ENCODE measurements at places on chromosomes 3 and 15. TPM values are rescaled to one million over a fixed set of nuclear protein-coding genes. Genes with fewer than 3 reads are reported as not detected.
A peak's percentile ranks its signal among the peaks of the same experiment; 100 is the strongest.

DNA sequence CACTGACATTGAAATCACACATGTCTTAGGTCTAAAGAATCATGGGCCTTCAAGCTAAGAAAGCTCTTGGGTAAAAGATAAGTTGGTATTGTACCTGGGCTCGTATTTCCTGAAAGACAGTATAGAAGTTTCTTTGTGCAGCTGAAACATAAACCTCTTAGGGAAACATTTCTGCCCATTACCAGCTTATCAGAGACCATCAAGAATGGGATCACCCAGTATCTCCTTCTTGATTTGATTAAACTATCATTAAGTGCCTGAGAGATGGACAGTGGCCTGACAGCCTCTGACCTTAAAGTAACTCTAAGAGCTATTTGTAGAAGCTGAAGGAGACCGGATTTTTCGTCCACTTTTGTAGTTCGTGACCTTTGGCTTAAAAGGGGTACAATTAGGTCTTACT is 265.3 kb downstream of the ERC2 start:
- no peak for DNase-seq
- H3K36me3 ChIP-seq: no peaks in the 10 kb centered on the region
- H3K27ac ChIP-seq: no peak overlapping the region
- H3K4me3 ChIP-seq: no peak overlapping the region
- H3K4me1 ChIP-seq: no peaks in the 10 kb centered on the region

GRCh38 chr3:66469220-66469640 is 31.6 kb downstream of the LRIG1 start:
- no peak for DNase-seq
- no peaks in the 10 kb centered on the region for H3K36me3 ChIP-seq
- H3K4me1 ChIP-seq: peaks cover 29% of the 10 kb centered on the region
- H3K27ac ChIP-seq: peak overlapping the region; percentile 21
- no peaks in the 10 kb centered on the region for H3K27me3 ChIP-seq

- no peaks in the 10 kb centered on the region for H3K27me3 ChIP-seq
- H3K4me3 ChIP-seq: no peak overlapping the region
- H3K36me3 ChIP-seq: no peaks in the 10 kb centered on the region
- no peaks in the 10 kb centered on the region for H3K4me1 ChIP-seq
- H3K27ac ChIP-seq: no peak overlapping the region
- DNase-seq: no peak
These were observed 36.8 kb upstream of the CCDC50 start for GRCh38 chr3:191292243-191293015.

DNA sequence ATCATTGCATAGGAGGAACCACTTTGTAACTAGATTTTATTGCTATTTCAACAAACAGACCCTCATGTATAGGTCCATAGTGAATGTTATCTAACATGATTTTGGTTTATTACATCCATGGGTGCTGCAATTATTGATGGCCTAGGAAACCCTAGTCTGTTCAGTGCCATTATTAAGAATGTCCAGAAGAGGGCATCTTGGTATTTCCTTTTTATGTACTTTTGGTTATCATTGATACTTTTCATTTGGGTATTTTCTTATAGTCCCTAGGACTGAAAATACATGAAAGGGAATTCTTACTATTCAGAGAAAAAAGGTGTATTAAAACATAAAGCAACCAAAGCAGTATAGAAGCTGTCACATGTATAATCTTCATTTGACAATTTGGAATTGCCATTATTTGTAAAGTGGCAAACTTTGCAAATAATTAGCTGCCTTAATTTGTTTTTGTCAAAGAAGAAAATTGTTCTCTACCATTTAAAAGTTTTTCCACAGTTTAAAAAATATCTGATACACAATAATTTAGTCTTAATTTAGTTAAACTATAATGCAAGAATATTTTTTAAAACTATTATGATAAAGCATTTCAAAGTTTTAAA is 48.7 kb downstream of the CNOT10 start:
- no peak for DNase-seq
- no peak overlapping the region for H3K27ac ChIP-seq
- H3K4me3 ChIP-seq: no peak overlapping the region
- no peaks in the 10 kb centered on the region for H3K27me3 ChIP-seq
- H3K4me1 ChIP-seq: no peaks in the 10 kb centered on the region

GRCh38 chr3:61594964-61595285 is 33.6 kb downstream of the PTPRG start:
- no peak overlapping the region for H3K27ac ChIP-seq
- no peak for DNase-seq
- peaks cover 27% of the 10 kb centered on the region for H3K4me1 ChIP-seq
- H3K4me3 ChIP-seq: no peak overlapping the region

GRCh38 chr15:48058371-48058770 is 62.4 kb upstream of the SLC24A5 start:
- H3K27ac ChIP-seq: peak overlapping the region; percentile 72
- H3K4me1 ChIP-seq: peaks cover 63% of the 10 kb centered on the region
- no peaks in the 10 kb centered on the region for H3K36me3 ChIP-seq
- DNase-seq: no peak
- no peak overlapping the region for H3K4me3 ChIP-seq

DNA sequence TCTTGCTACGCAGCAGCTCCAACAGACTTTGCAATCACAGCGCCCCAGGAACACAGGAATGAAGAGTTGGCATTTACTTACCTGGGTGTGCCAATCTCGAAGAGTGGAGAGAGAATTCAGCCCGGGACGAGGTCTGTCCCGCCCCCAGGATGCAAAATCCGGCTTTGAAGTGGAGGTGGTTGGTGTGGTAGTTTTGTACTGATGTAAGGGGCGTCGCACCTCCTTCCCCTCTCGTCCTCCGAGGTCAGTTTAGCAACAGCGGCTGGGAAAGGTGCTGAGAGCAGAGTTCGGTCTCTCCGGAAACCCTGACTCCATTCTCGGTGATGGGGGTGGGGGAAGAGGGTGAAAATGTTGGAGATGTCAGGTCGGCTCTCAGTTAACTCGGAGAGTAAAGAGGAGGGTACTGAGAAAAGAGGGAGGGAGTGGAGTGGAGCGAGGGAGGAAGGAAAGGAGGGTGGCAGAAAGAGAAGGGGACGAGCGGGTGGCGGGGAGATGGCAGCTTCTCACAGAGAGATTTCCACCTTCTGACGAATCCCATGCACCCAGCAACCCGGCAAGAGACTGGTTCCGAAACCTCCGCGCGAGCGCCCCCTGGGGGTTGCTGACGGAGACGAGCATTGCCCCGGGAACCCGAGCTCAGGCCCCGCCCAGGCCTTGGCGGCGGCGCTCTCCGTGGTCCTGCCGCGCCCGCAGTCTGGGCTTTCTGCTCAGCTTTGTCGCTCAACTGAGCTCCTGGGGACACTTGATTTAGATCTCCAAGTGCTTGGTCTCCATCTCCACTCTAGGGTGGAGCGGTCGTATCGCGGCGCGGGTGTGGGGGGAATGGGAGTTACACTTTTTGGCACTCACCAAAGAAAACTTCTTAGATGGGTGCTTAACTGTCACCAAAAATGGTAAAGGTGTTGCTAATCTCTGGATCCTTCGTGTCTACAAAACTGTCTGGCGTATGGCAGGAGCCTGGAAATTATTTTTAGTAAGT is at the start of gene CPNE4:
Gene CPNE4, minus strand, starts transcription at position 529 of the 979 bp plus-strand sequence.
- no peak within 1 kb of the TSS for H3K27ac ChIP-seq

The CKMT1B gene
- total RNA-seq: not detected
